Activated T-helper 1 cell treated with anti-CD3 and anti-CD28 coated beads, Interleukin-12 subunit alpha, Interleukin-12 subunit beta, Interleukin-2, Interleukin-4 antibody, amounts not matched to agents 30 ng/mL and 10 ng/mL and 1 ng/mL, durations not matched to agents 14 hours and 24 hours and 36 hours (primary cell): ENCODE measurements at places on chromosomes 2 and 18.

DNA sequence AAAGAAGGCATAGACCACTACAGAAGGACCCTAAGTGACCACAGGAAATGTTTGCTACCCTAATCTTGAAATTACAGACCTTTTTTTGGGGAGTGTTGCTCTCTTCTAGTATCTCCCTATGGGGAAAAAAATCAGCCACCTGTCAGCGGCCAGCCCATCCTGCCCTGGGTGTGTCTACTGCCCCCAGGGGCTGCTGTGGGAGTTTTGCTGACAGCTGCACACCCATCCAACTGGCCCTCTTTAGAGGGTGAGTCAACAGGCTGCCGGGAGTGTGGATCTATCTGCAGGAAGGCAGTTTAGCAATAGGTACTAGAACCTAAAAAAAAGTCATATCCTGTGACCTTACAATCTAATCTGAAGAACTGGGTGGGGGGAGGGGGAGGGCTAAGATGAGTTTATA, 796 bp upstream of the DYSF start:
- H3K4me1 ChIP-seq = peaks cover 30% of the 10 kb centered on the region
- no peak for DNase-seq

DNA sequence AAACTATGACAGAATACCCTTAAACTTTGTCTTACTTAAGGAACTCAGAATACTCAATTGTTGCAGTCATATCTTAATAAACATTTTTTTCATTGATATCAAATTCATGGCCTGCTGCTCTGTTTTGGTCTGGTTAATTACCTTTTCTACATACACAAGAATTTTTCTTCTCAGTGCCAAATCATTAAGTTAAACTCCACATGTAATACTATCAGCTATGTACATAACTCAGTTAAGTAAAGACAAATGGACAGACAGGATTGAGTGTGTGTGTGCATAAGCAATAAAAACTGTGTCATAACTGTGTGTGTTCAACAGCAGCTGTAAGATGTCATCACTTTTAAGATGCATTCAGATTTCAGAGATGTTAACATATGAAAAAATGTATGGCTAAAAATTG, 34.4 kb downstream of the VRK2 start:
- no peaks in the 10 kb centered on the region for H3K27me3 ChIP-seq
- no peak for DNase-seq
- no peaks in the 10 kb centered on the region for H3K4me1 ChIP-seq
- H3K27ac ChIP-seq = no peak overlapping the region

- H3K4me3 ChIP-seq = no peak overlapping the region
- H3K36me3 ChIP-seq = no peaks in the 10 kb centered on the region
- no peak overlapping the region for H3K27ac ChIP-seq
- DNase-seq = no peak
- H3K27me3 ChIP-seq = no peaks in the 10 kb centered on the region
These were observed 503.0 kb upstream of the MYT1L start for GRCh38 chr2:2834105-2834504.

DNA sequence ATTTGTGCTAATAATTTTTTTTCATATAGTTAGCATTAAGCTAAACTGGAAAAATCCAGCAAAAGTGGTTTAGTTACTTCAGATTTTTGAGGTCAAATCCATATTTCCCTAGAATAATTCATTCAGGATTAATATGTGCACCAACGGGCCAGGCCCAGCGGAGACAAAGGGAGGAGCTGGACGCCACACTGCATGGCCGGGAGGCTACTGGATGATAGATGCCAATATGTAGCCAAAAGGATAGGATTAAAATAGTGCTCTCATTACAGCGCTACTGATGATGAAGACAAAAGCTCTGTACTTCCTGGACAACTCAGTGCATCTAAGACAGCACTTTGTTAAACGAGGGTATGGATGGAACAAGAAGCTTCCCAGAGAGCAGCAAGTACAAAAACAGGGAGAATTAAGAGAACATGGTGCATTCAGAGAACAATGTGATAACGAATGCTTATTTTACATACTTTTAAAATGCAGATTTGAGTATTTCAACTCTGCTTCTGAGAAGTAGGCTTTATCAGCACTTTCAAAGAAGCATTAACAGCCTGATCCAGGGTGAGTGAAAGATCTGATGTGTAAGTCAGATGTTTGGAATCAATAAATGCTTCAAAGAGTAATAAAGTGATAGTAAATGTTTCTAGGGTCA, 39.8 kb downstream of the PPP4R1 start:
- no peak overlapping the region for H3K4me3 ChIP-seq
- H3K27ac ChIP-seq = no peak overlapping the region
- no peaks in the 10 kb centered on the region for H3K27me3 ChIP-seq
- no peaks in the 10 kb centered on the region for H3K4me1 ChIP-seq
- no peak for DNase-seq
- H3K36me3 ChIP-seq = peaks cover 27% of the 10 kb centered on the region

DNA sequence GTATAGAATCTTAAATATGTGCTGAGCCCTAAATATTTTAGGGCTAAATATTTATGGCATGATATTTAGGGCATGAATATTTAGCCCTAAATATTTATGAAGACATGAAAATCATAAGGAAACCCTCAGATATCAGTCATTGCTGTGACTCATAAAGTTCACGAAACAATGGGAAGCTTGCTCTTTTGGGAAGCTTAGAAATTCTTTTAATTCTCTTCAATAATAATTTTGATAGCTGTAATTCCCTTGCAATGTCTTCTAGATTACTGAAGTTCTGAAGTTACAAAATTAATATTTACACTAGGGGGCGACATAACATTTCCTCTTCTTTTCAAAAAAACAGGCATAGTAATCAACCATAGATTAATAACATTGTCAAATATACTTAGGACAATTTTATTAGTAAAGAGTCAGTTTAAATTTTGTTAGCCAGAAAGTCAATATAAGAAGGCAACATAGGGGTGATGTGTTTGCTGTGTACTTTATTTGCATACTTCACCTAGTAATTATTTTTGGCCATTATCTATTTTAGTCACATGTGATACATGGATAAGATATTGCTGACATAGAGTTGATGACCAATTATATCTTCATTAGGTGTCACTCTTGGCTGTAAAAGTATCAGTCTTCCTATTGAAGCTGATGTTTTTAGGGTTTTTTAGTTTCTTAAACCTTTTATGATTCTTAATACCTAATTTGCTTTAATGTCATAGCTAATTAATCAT, 13.2 kb downstream of the ZNF804A start:
- DNase-seq = no peak
- no peaks in the 10 kb centered on the region for H3K36me3 ChIP-seq
- no peak overlapping the region for H3K4me3 ChIP-seq
- no peaks in the 10 kb centered on the region for H3K27me3 ChIP-seq

DNA sequence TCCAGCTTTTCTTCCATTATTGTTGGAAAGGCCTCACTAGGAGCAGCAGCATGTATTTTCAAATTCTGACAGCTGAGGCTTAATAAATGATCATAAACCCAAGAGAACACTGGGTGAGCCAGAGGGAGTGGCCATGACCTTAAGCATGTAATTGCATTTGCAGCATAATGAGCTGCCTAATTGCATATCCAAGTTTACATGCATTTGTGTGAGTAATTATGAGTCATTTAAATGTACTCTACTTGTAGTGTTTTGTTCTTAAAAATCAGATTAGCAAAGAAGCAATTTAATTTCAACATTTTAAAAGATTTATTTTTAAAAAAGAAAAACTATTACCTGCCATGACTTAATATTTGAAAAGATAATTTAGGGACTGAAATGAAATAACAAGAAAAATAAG, 74.8 kb downstream of the NOL10 start:
- peaks cover 36% of the 10 kb centered on the region for H3K4me1 ChIP-seq
- H3K27ac ChIP-seq = no peak overlapping the region
- H3K4me3 ChIP-seq = no peak overlapping the region
- H3K36me3 ChIP-seq = peaks cover 30% of the 10 kb centered on the region
- H3K27me3 ChIP-seq = no peaks in the 10 kb centered on the region

GRCh38 chr2:39266139-39266805, 22.5 kb upstream of the CDKL4 start:
- no peaks in the 10 kb centered on the region for H3K27me3 ChIP-seq
- no peak for DNase-seq
- H3K4me3 ChIP-seq = no peak overlapping the region

DNA sequence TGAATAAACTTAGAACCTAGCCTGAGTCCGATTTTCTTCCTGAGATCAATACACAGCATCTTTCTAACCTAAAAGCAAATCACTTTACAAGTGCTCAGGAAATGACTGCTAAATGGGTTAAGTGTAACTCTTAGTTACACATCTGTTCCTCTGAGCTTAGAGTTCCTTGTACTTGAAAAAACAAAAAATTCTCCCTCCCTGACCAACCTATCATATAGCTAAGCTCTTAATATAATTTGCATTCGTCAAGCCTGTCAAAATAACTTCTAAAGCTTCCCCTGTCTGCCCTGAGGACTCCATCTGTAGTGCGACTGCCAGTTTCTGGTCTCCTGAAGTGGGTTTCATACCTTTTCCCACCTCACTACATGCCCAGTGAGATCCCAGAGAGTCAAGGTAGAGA, 190.4 kb downstream of the NCK2 start:
- H3K4me3 ChIP-seq = no peak overlapping the region
- peaks cover 10% of the 10 kb centered on the region for H3K36me3 ChIP-seq
- no peak overlapping the region for H3K27ac ChIP-seq
- no peaks in the 10 kb centered on the region for H3K27me3 ChIP-seq

DNA sequence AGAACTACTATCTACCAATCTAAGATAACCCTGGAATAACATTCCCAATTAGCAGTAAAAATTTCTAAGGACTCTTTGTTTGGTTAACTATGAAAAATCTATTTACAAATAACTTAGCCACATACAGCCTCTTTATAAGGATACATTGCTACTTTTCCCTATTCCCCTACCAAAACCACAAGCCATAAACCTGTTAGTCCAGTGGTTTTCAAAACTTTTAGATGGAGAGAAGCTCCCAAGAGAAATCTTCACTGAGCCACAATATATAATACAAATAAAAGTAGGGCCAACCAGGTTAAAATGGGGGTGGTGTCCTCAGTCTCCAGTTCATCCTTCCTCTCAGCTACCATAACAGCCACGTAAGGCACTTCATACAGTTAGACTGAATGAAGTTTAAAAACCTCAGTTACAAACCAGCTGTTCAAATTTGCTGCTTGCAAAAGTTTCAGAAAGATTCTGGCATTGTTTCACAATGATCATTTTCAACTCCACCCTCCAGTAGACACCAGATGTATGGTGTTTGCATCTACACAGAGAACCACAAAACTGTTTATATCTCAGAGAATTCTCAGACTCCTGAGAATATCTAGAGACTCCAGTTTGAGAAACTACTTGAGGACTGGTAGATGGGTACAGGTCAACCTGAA, 26.0 kb downstream of the SOS1 start:
- peaks cover 64% of the 10 kb centered on the region for H3K4me1 ChIP-seq
- H3K27ac ChIP-seq = peak overlapping the region; percentile 88
- DNase-seq = no peak
- H3K36me3 ChIP-seq = peaks cover 32% of the 10 kb centered on the region

- H3K4me3 ChIP-seq = no peak overlapping the region
- DNase-seq = no peak
- H3K27me3 ChIP-seq = peaks cover 2% of the 10 kb centered on the region
- no peak overlapping the region for H3K27ac ChIP-seq
- H3K4me1 ChIP-seq = no peaks in the 10 kb centered on the region
- H3K36me3 ChIP-seq = no peaks in the 10 kb centered on the region
These were observed 163.1 kb downstream of the ASB1 start for GRCh38 chr2:238589591-238590460.

GRCh38 chr18:75173125-75173432, 35.9 kb downstream of the PTGR3 start:
- H3K4me3 ChIP-seq = no peak overlapping the region
- DNase-seq = no peak
- H3K27me3 ChIP-seq = peaks cover 8% of the 10 kb centered on the region
- H3K4me1 ChIP-seq = no peaks in the 10 kb centered on the region
- H3K27ac ChIP-seq = no peak overlapping the region
- H3K36me3 ChIP-seq = no peaks in the 10 kb centered on the region

DNA sequence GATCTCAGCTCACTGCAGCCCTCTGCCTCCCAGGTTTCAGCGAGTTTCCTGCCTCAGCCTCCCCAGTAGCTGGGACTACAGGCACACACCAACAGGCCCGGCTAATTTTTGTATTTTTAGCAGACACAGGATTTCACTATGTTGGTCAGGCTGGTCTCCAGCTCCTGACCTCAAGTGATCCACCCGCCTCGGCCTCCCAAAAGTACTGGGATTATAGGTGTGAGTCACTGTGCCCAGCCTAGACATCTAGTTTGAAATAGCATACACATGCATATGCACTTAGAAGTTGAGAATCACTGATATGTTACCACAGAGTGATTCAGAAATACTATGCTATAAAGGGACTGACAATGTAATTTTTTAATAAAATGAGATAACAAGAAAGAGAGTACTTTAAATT, 69.8 kb upstream of the CDKL4 start:
- no peaks in the 10 kb centered on the region for H3K4me1 ChIP-seq
- no peak for DNase-seq
- H3K36me3 ChIP-seq = peaks cover 5% of the 10 kb centered on the region
- no peak overlapping the region for H3K27ac ChIP-seq

- H3K4me1 ChIP-seq = peaks cover 29% of the 10 kb centered on the region
- peak overlapping the region; percentile 55 for H3K27ac ChIP-seq
- peaks cover 20% of the 10 kb centered on the region for H3K36me3 ChIP-seq
- no peaks in the 10 kb centered on the region for H3K27me3 ChIP-seq
- H3K4me3 ChIP-seq = no peak overlapping the region
- no peak for DNase-seq
These were observed 105.5 kb downstream of the ZEB2 start for GRCh38 chr2:144414324-144414845.

DNA sequence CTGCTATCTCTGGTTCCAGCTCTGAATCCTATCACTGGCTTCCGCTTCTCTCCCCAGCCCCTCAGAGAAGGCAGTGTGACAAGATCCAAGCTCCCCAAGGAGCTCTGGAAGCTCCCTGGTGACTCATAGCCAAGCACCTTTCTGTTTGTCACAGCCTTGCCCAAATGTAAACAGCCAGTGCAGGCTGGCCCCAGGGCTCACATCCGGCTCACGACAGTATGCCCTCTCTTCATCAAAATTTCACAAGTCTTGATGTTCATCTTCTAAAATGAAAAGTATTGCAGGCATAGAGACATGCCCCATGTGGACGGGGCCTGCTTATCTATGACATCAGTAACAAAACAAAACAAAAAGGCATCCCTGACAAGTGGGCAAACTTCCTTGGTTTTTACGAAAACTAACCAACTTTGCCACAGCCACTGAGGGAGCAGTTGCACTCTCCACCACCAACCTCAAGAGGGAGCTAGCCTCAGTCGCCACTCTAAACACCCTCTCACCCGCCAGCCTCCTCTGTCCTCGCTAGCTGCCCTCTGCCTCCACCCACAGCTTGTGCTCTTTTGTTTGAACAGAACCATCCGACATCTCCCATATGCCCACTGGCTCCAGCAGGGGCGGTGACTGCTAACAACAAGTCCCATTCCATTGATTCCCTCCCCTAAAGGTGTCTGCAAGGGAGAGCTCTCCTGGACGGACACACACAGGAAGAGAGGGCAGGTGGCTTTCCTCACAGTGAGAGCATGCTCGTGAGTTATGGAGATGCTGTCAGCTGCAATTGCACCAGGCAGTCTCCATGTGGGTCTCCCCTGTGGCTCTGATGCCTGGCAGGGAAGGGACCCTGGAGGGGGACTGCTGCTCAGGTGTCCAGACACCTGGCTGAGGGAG, 71.0 kb upstream of the DAPL1 start:
- H3K27me3 ChIP-seq = no peaks in the 10 kb centered on the region
- no peak overlapping the region for H3K4me3 ChIP-seq
- H3K4me1 ChIP-seq = no peaks in the 10 kb centered on the region
- no peaks in the 10 kb centered on the region for H3K36me3 ChIP-seq
- no peak for DNase-seq
- no peak overlapping the region for H3K27ac ChIP-seq

GRCh38 chr2:237156857-237157779, 71.4 kb downstream of the COPS8 start:
- DNase-seq = no peak
- peak overlapping the region; percentile 94 for H3K27ac ChIP-seq
- H3K36me3 ChIP-seq = no peaks in the 10 kb centered on the region
- H3K27me3 ChIP-seq = no peaks in the 10 kb centered on the region
